ENCODE measurements at places on chromosomes 3 and 15.

GRCh38 chr3:11607816-11608215 is 35.9 kb downstream of the VGLL4 start:
- DNase-seq: no peak

DNA sequence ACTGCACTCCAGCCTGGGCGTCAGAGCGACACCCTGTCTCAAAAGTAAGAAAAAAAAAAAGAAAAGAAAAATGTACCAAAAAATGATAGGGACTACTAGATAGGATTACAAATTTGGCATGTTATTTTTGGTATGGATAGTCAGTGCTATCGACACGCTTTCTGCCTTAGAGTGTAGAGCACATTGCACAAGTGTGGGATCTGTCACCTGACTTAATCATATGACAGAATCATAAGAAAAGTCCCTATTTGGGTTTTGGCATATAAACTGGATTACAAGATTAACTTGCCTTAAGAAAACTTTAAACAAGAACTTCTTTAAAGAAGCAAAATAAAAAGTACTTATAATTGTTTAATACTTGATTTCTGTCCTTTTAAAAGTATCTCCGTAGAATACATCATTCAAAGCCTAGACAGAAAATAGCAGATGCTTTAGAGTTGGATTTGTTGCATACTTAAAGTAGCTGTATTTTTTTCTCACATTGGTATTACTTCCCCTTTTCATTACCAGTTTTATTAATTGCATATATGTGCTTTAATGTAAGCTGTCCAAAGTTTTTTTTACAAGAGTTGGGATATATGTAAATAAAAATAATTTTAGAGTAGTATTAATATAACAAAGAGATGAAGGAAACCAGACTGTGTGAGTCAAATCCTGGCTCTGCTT is 7.8 kb downstream of the ATP6V1A start:
- DNase-seq: no peak

DNA sequence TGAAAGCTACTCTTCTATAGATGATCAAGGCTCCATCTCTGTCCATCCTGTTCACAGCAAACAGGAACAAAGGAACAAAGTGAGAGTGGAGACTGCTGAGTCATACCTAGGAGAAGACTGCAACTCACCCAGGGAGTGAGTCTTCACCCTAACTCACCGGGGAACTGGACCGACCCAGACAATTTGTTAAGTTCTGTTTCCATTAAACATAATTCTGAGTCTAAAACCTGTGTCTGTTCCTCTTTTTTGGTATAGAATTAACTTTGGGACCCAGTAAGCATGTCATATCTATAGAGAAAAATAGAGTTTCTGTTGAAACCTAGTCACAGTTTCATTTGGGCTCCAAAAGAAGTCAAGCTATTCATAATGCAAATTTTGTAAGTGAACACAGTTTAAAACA is 21.6 kb downstream of the CCDC80 start:
- no peak for DNase-seq

DNA sequence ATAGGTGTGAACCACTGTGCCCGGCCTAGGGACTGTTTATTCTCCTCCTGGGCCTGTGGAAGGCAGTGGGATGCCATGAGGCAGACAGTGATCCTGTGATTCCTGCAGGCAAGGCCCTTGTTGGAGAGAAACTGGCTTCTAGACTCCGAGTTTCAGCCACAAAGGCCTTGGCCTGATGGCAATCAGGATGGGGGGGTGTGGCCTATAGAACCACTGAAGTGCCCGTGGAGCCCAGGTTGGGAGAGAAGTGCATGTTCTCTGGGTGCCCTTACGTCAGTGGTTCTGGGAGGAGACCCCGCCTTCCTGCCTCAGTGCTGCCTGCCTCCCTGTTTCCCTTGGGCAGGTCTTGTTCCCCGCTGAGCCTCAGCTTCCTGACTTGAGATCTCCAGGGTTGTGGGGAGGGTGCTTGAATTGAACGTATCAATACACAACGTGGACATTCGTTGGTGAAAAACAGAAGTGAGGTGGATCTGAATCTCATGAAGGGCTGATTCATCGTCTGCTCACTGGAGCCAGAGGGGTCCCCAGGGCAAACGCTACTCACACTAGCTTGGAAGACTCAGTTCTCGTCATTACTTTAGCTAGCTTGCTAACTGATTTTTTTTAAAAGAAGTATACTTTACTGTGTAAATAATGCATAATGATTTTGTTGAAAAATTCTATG is 31.8 kb downstream of the IRAK2 start:
- no peak for DNase-seq

DNA sequence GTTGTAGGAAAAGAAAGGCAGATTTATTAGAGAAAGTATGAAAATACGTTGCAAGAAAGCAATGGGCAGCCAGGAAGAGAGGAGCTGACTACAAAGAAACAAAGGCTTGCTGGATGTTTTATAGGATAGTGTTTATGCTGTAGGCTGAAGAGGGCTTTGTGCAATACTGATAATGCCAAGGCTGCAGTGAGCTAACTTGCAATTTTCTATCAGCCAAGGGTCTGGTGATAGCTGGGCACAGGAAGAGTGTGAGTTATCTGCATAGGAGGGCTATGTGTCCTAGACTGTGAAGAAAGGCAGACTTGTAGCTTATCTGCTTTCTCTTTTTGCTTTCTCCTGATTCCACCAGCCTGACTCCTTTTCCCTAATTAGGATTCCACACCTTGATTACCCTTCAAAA is 51.3 kb upstream of the OSBPL11 start:
- no peak for DNase-seq

GRCh38 chr15:50181969-50182218 is at the start of gene SLC27A2:
SLC27A2 (plus strand) TSS chr15:50182196; CDS start chr15:50182428, 232 bp downstream.
- DNase-seq: peak; percentile 28

DNA sequence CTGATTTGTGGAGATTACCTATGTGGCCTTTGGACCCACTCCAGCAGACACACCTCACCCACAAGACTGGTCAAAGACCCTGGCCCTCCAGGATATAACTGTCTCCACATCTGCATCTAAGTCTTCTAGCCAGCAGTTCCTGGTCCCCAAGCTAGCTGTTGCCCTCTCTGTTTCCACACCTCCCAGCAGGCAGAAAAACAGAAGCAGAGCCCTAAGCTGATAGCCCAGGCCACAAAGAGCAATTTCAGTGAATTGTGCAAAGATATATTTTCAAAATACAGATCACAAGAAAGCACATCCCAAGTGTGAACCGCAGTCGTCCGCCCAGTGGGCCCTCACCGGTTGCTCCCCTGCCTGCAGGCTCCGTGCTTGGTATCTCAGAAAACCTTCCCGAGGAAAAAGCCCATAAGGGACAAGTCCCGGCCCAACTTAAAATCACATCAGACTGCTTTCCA is 2.6 kb downstream of the TNIK start:
- DNase-seq: no peak

GRCh38 chr3:11826628-11827265 is 19.9 kb downstream of the TAMM41 start:
- DNase-seq: no peak

- DNase-seq: no peak
Measured at GRCh38 chr15:58856086-58856485, 77.4 kb downstream of the SLTM start.

- no peak for DNase-seq
Measured at GRCh38 chr3:42183991-42184632, 81.9 kb downstream of the CCK start.

- DNase-seq: no peak
Measured at GRCh38 chr3:186299327-186299726, 62.7 kb downstream of the DGKG start.

GRCh38 chr3:105958237-105959000 is 89.6 kb upstream of the CBLB start:
- no peak for DNase-seq

- no peak for DNase-seq
Measured at GRCh38 chr3:125403789-125404188, 28.7 kb upstream of the ZNF148 start.

DNA sequence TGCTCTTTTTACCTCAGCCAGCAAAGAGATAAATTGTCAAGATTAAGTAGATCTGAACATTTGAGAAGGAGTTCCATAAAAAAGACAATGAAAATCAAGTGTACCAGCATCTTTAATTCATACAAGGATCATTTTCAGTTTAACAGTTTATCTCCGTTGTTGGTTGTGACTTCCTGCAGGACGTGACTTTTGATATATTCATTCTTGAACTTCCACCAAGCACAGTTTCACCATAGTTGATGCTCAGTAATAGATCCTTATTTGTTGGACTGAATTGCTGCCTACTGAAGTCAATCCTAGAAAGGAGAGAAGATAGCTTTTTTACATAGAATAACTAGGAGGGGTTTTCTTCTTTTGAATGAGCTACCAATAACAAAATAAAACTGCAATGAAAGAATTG is 408.2 kb downstream of the LPP start:
- DNase-seq: no peak

- DNase-seq: no peak
Measured at GRCh38 chr3:24185738-24186384, 240.8 kb downstream of the NR1D2 start.

DNA sequence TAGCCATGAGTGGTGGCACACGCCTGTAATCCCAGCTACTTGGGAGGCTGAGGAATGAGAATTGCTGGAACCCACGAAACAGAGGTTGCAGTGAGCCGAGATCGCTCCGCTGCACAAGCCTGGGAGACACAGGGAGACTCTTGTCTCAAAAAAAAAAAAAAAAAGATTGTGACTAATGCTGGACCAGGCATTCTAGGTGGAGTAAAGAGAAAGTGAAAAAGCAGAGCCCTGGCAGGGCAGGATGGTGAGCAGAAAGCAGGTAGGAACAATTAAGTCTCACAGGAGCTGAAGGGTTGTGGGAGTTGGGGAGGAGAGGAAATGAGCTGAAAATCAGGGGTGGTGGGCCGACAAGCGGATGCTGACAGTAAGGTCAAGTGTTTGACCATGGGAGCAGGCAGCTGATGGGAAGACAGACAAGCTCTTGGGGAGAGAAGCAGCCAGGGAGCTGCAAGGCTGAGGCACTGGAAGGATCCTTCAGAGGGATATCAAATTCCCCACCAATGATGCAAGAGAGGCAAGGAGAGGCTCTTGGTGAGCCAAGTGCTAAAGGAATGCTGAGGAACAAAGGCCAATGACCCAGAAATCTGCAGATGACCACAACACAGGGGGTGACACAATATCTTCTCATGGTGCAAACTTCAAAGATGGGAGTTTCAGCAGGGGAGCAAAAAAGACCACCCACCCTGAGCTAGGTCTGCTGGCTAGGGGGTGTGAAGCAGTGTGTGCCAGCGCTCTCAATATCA is 251.1 kb downstream of the ULK4 start:
- no peak for DNase-seq

DNA sequence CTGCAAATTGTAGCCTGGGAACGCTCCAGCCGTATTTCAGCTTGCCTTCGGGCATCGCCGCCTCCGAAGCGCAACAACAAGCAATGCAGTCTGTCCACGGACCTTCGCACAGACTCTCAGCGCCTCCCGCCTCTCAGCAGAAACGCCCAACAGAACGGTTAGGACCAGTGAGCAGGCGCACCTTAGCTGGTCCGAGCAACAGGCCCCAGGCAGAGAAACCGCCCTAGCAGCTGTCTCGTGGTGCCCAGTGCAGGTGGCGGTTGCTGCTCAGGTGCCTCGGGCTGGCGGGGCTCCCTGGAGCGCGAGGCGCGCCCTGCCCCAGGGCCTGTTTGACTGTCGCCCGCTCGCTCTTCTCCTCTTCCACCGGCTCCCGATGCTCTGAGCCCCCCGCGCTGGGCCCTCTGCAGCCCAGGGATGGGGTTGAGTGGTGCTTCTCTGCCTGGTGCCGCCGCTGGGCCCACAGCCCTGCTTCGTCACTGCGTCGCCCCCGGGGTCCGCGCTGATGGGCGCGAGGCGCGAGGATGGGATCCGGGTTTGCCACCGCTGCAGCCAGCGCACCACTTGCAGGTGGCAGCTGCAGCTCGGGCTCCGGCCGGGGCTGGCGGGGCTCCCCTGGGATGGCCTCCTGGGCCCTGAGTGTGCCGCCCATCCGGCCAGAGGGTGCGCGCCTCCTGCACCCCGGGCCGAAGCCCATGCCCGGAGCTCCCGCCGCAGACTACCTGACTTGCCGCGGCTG is 268.4 kb upstream of the FRG2C start:
- DNase-seq: no peak

- no peak for DNase-seq
Measured at GRCh38 chr15:100975043-100975442, 55.9 kb downstream of the LRRK1 start.

- DNase-seq: no peak
Measured at GRCh38 chr3:101896083-101896757, 46.9 kb downstream of the NFKBIZ start.

GRCh38 chr3:194688200-194688740 is 2.6 kb downstream of the FAM43A start:
- DNase-seq: no peak

GRCh38 chr3:41104147-41104546 is 95.2 kb upstream of the CTNNB1 start:
- DNase-seq: no peak

GRCh38 chr15:40846841-40847222 is 3.0 kb downstream of the SPINT1 start:
- DNase-seq: no peak

GRCh38 chr15:66719471-66719870 is 17.4 kb downstream of the SMAD6 start:
- no peak for DNase-seq

DNA sequence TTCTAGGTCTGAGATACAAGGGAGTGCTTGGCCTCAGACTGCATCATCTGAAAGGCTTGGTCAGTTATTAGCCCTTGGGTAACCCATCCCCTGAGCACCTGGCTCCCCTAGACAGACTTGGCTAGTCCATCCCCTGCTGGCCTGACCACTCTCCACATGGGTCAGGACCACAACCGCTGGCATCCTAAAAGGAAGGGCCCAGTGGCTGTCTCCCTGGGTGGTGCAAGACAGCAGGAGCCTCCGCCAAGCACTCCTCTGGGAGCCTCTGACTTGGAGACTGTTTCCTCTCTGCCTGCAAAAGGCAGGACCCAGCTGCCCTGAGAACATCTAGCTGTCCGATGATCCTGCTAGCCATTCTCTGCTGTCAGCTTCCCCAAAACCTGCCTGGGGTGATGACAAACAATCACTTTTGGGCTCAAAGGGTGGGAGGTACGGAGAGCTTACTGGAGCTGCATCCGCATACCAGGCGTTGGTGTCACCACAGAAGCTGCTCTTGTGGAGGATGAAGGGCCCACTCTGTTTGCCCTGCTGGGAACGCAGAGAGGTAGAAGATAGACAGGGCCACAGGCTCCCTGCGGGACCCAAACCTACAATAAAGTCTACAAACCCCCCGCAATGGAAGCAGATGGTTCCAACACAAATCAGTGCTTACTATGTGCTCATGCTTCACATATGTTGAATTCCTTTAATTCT is 108.0 kb upstream of the PRR20G start:
- DNase-seq: no peak

GRCh38 chr3:55405436-55405835 is 81.7 kb downstream of the WNT5A start:
- no peak for DNase-seq

DNA sequence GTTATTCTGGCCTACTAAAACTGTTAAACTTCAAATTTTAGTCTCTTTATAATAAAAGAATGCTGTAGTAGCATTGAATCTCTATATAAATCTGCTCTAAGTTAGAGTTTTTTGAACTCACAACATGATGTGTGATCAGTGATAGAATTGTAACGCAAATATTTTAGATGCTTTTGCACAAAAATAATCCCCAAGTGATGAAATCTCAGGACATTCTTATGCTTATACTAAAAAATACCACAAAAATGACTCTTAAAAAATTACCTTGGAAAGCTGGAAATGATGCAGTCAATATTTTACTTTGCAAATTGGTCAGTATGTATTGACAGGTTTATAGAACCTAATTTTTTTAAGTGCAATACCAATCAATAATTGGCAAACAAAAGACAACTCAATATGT is 375.3 kb downstream of the TBC1D5 start:
- DNase-seq: no peak

GRCh38 chr3:37772773-37773354 is 88.8 kb upstream of the CTDSPL start:
- no peak for DNase-seq
